ENCODE measurements at places on chromosomes 12 and 14. TPM values are rescaled to one million over a fixed set of nuclear protein-coding genes. Genes with fewer than 3 reads are reported as not detected.

Gene HHIPL1
- 3.4 TPM for total RNA-seq

Gene GPATCH2L
- 111 TPM for total RNA-seq

Gene TC2N
- 18.2 TPM for total RNA-seq

Gene MYF5
- total RNA-seq = not detected

Gene FAM90A1
- total RNA-seq = not detected

Gene PTPRO
- 0.31 TPM for total RNA-seq

Gene ZFHX2
- 12.8 TPM for total RNA-seq

Gene SLC7A7
- total RNA-seq = 7.4 TPM

Gene P3H3
- total RNA-seq = 58.4 TPM

Gene RNASE7
- total RNA-seq = not detected

Gene TAS2R50
- 1.1 TPM for total RNA-seq

Gene FAM222A
- total RNA-seq = 21.6 TPM

Gene KLHL42
- 53.2 TPM for total RNA-seq

Gene MTHFD1
- 103 TPM for total RNA-seq

Gene RHEBL1
- 0.56 TPM for total RNA-seq

Gene TSHR
- not detected for total RNA-seq

Gene PITPNM2
- 13.4 TPM for total RNA-seq

Gene CAND1
- total RNA-seq = 207 TPM

Gene YEATS4
- 40.9 TPM for total RNA-seq

Gene GPD1
- 1.1 TPM for total RNA-seq

Gene SLC25A47
- total RNA-seq = not detected

Gene MAP1LC3B2
- total RNA-seq = 0.80 TPM

Gene MYF6
- not detected for total RNA-seq

Gene B4GALNT1
- 1.2 TPM for total RNA-seq

Gene DGKA
- 11.1 TPM for total RNA-seq

Gene CD69
- not detected for total RNA-seq

Gene SLC22A17
- 43.4 TPM for total RNA-seq

Gene CBLN3
- total RNA-seq = 2.4 TPM

Gene ADIPOR2
- total RNA-seq = 53.7 TPM

Gene KLHDC2
- total RNA-seq = 45.8 TPM

Gene ISM2
- 1.9 TPM for total RNA-seq

Gene P2RX7
- total RNA-seq = not detected

Gene SDR9C7
- total RNA-seq = not detected

Gene CAPS2
- 8.1 TPM for total RNA-seq

Gene DACT1
- 0.46 TPM for total RNA-seq

Gene TAC3
- 1.8 TPM for total RNA-seq

Gene CLMN
- 9.5 TPM for total RNA-seq

Gene KRT79
- not detected for total RNA-seq

Gene RPL10L
- not detected for total RNA-seq

Gene ADCK1
- 7.4 TPM for total RNA-seq

Gene ASB2
- total RNA-seq = 0.36 TPM

Gene UBR7
- 14.1 TPM for total RNA-seq

Gene SLC38A4
- not detected for total RNA-seq

Gene OR4E2
- not detected for total RNA-seq

Gene HOXC9
- not detected for total RNA-seq

Gene CYP27B1
- total RNA-seq = 3.1 TPM

Gene SPATS2
- 50.2 TPM for total RNA-seq

Gene SIX6
- not detected for total RNA-seq

Gene RBMS2
- total RNA-seq = 38.1 TPM

Gene BATF
- total RNA-seq = not detected

Gene FOXN4
- total RNA-seq = 0.20 TPM

Gene BDKRB2
- 0.61 TPM for total RNA-seq

Gene DTX1
- total RNA-seq = 4.4 TPM

Gene HCAR2
- total RNA-seq = not detected

Gene NINJ2
- 6.2 TPM for total RNA-seq

Gene ATP5MC2
- 317 TPM for total RNA-seq

All from endodermal cell (in vitro differentiated cells).